Activated effector memory CD4-positive, alpha-beta T cell treated with anti-CD3 and anti-CD28 coated beads, Interleukin-2, amount 50 U/mL, for 16 hours (primary cell): ENCODE measurements at places on chromosomes 16 and 17.

GRCh38 chr17:48568499-48569239 is 9.5 kb downstream of the HOXB4 start:
- no peak for DNase-seq

DNA sequence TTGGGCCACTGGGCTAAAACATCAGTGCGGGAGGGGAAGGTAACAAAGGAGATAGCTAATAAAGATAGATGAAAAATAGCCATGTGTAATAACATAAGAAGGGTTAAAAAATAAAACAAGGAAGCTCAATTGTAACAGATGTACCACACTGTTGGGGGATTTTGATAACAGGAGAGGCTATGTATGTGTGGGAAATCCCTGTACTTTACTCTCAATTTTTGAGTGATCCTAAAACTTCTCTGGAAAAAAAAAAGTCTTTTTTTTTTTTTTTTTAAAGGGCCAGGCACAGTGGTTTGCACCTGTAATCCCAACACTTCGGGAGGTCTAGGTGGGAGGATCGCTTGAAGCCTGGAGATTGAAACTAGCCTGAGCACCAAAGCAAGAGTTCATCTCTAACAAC is 1.9 kb upstream of the MMD start:
- no peak for DNase-seq

GRCh38 chr17:74245871-74246270 is 28.2 kb upstream of the DNAI2 start:
- no peak for DNase-seq

GRCh38 chr17:54967621-54968261 is 713 bp downstream of the COX11 start:
- no peak for DNase-seq

DNA sequence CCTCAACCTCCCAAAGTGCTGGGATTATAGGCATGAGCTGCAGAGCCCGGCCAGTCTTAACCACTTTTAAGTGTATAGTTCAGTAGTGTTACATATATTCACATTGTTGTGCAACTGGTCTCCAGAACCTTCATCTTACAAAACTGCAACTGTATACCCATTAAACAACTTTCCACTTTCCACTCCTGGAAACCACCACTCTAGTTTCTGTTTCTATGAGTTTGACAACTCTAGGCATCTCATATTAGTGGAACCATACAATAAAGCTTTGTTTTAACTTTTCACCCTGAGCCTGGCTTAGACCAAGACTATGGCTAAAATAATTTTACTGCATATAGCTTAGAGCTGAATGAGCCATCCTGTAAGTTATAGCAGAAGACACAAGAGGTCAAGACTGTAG is 108.0 kb upstream of the GOT2 start:
- no peak for DNase-seq

DNA sequence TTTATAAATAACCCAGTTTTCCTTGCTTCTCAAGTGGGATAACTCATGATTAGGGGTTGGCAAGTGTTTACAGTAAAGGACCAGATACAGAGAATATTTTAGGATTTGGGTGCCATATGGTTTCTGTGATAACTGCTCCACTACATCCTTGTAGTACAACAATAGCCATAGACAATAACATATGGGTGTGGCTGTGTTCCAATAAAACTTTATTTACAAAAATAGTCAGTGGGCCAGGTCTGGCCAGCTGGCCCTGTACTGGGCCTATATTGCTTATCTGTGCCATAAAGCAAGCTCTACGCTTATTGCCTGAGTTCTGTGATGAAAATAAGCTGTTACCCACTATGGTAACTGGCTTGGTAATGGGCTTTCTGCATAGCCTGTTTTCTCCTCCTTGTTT is 386.5 kb upstream of the RBFOX1 start:
- DNase-seq, result no peak

DNA sequence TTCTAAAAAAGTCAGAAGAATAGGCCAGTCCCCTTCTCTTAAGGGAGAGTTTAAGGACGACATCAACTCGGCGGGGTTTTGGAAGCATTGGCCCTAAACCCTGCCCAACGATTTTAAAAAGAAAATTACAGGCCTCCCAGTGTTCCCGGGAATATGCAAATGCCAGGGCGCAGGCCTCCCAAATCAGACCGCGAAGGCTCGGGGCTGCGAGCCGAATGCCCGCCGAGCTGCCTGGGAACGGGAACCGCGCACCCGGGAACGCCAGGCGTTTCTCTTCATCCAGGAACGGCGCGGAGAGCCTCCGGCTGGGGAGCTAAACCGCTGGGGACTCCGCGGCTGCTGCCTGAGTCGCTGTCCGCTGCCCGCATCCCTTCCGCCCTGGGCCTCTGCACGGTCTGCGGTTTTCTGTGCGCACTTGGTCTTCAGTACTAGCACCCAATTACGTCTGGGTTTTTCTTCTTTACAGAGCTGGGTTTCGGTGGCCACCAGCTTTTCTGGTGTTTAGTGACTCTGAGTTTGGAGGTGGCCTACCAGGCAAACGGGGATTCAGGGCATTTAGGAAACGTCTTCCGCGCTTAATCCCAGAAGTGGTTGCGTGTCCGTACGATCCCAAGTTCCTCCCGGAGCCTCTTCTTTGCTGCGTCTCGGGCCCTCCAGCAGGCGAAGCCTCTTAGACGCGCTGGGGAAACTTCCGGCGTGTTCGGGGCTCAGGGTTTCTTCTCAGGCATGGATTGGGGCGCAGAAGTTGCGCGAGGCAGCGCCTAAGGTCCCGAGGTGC is 5.7 kb downstream of the IRX5 start:
- peak; percentile 61 for DNase-seq

DNA sequence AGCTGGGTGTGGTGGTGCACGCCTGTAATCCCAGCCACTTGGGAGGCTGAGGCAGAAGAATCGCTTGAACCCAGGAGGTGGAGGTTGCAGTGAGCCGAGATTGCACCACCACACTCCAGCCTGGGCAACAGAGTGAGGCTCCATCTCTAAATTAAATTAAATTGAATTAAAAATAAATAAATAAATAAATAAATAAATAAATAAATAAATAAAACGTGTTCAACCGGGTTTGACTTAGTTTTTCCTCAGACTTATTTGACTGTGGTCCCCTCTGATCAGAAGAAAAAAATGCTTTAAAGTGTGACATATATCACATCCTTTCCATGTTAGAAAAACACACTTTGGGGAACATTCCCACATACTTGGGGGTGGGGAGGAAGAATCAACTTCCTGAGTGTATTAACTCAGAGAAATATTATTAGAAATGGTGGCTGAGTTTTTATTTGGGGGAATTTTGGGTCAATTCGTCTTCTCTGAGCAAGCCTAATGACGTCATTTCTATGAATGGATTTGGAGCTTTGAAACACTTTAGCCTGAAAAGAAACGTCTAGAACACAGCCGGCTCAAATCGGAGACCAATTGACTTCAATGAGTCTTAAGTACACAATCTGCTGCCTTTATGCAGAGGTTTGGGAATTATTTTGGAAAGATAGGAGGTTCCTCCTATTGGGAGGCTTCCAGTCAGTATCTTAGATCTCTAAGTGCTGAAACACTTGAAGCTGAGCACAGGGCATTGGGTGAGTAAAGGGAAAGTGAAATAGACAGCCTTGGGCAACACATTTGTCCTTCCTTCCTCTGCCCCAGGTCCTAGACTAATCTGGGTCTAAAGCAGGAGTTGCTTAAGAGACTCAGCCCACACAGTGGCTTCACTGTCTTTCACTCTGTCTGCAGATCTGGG is 132.6 kb downstream of the PITPNC1 start:
- no peak for DNase-seq

- DNase-seq, result peak; percentile 50
These were observed 41.1 kb downstream of the ZCCHC14 start for GRCh38 chr16:87451563-87452210.

- DNase-seq, result no peak
These were observed 60.4 kb downstream of the PIPOX start for GRCh38 chr17:29103341-29103740.

DNA sequence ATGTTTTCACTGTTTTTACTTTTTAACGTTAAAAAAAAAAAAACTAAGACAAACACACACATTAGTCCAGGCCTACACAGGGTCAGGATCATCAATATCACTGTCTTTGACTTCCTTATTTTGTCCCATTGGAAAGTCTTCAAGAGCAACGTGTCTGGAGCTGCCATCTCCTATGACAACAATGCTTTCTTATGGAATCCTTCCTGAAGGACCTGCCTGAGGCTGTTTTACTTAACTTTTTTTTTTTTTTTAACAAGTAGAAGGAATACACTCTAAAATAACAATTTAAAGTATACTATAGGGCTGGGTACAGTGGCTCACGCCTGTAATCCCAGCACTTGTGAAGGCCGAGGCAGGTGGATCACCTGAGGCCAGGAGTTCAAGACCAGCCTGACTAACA is 71.8 kb upstream of the BCAR1 start:
- DNase-seq, result no peak

DNA sequence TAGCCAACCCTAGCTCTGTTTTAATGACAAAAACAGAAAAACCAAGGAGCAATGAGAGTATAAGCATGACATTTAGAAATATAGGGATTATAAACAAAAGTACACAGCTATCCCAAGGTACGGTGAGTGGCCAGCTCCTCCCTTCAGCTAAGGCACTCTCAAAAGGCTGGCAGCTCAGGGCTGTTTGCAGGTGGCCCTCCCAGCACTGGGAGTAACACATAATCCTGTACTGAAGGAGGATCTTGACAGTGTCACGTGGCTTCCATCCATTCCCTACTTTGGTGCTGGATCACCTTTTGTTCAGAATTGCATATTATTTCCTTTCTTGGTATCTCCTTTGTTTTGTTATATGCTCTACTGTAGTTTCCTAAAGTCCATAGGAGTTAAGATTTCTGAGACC is 500.8 kb downstream of the KCNJ18 start:
- no peak for DNase-seq

GRCh38 chr16:31354394-31355291 is at the start of gene ITGAX:
TSS of gene ITGAX (plus strand) at chr16:31355176. CDS start at chr16:31355255, 79 bp downstream.
- peak; percentile 77 for DNase-seq

- DNase-seq, result no peak
These were observed 3.4 kb upstream of the NLRC5 start for GRCh38 chr16:56985962-56986360.

DNA sequence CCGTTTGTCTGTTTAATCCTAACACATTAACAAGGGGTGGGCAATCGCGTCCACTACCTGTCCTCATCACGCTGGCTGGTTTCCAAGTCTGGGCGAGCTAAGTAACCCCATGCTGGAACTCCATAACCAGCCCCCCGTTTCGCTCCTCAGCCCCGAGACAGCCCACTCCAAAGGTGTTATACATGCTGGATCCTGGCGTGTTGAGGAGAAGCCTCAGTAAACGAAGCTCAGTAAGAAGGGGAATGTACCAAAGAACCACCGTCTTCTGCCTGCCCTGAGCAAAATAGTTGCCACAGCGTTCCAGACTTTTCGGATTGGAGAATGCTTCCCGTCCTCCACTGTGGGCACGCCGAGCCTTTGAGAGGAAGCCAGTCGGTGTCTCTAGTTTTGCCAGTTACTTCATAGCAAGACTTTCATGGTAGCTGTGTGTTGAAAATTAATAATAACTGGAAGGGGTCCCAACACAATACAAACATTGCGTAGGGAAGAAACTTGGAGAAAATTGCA is 16.1 kb upstream of the C17orf78 start:
- no peak for DNase-seq

- DNase-seq, result no peak
These were observed 56.9 kb downstream of the CYB5D2 start for GRCh38 chr17:4199818-4200402.

DNA sequence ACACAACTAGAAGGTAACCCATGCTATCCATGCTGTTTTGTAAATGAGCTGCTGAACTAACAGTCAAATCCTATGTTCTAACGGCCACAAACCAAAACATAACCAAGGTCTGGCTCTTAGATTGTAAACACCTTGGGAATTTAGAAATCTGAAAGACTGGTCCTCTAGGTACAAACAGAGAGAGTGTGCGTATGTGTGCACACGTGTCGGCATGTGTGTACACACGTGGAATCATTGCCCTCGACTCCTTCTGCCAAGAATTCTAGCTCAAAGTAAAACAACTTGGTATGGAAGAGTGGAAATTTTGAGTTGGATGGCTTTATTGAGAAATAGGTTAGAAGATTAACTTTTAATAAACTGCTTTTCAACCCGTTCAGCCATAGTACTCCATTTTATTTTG is 18.1 kb upstream of the GHDC start:
- DNase-seq, result no peak

- peak; percentile 49 for DNase-seq
These were observed 5.1 kb downstream of the KRT17 start for GRCh38 chr17:41619036-41619926.

- no peak for DNase-seq
These were observed 206.4 kb downstream of the ENGASE start for GRCh38 chr17:79280866-79281572.

GRCh38 chr17:1231456-1231855 is 38.8 kb upstream of the BHLHA9 start:
- DNase-seq, result peak; percentile 39

GRCh38 chr16:46629331-46630219 is 8.4 kb upstream of the SHCBP1 start:
- no peak for DNase-seq

DNA sequence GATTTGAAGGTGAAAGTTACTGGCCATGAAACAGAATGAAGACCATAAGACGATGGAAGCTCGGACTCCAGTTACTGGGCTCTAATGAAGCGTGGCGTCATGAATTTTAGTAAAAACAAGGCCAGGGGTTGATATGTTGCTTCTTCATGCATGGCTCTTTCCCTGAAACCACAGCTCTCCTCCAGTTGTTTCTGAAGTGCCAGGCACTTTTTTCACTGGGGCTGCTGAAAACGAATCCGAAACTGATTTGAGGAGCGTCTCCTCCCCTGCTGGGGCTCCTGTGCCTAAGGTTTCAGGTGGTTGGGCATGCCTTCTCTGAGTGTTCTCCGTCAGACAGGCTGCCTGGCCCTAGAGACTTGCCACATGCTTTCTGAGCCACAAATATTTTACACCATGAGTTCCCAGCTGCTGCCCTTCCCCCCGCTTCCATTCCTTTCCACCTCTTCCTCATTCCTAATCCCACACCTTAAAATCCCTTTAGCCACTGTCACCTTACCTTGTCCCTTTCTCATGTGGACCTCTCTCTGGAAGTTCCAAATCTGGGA is 3.7 kb upstream of the MYL4 start:
- peak; percentile 87 for DNase-seq

DNA sequence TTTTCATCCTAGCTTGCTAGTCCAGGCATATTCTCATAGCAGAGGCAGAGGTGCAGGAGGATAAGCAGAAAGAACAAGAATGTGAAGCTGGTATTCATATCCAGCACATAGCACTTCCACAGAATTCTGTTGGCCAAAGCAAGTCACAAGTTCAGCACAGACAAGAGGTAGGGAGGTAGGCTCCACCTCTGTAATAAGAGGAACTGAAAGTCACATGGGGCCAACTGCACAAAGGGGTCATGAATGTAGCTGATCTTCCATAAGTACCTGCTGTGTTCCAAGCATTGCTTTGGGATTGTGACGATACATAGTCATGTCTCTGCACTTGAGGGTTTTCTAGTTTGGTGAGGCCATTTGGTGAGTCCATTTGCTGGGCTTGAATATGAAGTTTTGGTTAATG is 110.8 kb upstream of the MPHOSPH6 start:
- DNase-seq, result no peak

DNA sequence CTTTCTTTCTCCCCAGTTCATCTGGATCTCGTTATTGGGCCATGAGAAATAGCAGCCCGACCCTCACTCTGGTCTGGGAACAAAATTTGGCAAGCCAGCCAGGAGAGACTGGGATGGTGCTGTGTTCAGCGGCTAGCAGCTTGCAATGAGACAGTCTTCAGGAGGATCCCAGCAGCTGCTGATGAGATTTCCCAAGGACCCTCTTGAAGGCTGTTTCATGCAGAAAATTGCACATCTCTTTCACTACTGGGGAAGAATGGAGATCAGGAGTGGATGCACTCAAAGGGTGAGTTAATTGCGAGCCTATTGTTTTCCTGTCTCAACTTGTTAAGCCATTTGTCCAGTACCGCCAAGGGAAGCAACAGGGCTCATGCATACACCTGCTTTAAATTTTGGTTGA is 5.5 kb upstream of the COIL start:
- DNase-seq, result no peak
